SK-MEL-5 (cell line): ENCODE measurements at places on chromosomes 12 and 14.

DNA sequence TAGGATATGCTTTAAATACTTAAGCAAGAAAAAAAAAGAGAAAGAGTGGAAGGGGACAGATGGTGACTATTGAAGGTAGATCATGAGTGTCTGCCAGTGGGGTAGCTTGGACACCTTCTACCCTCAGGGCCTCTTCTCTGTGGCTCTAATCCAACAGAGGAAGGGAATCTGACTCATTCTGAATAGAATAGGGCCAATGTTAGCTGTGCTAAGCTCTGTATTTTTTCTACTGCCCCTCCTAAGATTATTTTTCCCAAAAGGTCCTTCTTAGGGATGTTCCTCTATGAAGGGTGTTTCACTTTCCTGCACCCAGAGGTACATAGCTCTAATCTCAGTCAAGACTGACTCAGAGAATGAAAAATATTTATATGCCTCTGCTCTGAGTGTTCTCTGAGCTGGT, 25.6 kb downstream of the UNC79 start:
- no peak for DNase-seq

GRCh38 chr14:101873991-101874390, 90.4 kb upstream of the DYNC1H1 start:
- no peak for DNase-seq

GRCh38 chr12:15772405-15773018, 16.7 kb downstream of the EPS8 start:
- peak; percentile 69 for DNase-seq

DNA sequence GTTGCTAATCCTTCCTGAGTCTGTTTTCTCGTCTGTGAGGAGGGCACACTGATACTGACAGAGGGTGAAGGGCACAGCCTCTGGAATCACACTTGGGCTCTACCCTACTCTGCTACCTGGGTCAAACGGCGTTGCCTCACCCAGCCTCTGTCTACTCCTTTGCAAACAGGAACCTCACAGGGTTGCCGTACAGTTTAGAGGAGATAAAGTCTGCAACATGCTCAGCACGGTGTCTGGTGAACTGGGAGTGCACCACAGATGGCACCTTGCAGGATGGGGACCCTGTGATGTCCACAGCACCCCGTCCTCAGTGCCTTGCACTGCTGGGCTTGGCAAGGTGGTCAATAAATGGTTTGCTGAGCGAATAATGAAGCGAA, 38.3 kb downstream of the TESC start:
- DNase-seq, result no peak

DNA sequence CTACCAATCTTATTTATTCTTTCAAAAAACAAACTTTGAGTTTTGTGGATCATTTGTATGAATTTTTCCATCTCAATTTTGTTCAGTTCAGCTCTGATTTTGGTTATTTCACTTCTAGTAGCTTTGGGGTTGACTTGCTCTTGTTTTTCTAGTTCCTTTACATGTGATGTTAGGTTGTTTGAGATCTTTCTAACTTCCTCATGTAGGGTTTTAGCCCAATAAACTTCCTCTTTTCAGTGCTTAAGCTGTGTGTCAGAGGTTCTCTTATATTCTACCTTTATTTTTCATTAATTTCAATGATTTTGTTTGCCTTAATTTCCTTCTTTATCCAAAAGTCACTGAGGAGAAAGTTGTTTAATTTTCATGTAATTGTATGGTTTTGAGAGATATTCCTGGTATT, 860.4 kb upstream of the FBXO33 start:
- no peak for DNase-seq

GRCh38 chr14:77098529-77099353, 683 bp downstream of the CIPC start:
- no peak for DNase-seq

DNA sequence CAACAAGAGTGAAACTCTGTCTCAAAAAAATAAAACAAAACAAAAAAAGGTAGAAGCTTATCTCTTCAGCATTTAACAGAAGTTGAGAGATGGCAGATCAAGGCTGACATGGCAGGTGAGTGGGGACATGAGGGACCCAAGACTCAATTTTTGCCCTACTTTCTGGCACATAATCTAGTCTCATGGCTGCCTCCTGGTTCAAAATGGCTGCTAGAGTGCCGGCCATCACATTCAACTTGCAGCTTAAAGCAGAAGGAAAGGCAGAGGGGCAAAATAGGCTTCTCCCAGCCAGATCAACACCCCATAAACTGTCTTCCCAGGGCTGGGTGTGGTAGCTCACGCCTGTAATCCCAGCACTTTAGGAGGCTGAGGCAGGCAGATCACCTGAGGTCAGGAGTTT, 784.9 kb downstream of the MED13L start:
- DNase-seq, result no peak

DNA sequence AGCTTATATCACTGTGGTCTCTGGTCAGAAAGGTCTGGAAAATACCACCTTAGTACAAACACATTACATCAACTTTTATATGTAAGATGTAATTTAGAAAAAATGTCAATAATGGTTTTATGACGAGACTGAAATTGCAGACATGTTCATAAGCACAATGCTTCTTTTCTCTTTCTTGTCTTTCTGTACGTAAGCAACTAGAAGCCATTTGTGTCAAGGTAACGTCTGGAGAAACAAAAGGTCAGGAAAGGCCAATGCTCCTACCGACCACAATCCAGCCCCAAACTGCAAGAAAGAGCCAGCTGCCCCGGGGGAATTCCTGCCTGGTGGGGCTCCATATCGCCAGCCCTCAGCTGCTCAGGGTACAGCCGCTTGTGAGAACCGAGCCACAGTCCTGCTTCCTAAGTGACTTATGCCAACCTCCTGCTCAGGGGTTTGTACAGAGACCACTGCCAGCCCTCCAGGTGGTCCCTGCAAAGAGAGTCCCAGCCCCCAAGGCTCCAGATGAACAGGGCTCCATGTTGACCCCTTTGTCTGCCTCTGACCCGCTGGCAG, 6.3 kb downstream of the ZNF839 start:
- DNase-seq, result peak; percentile 93

GRCh38 chr14:69490219-69490918, 5.8 kb downstream of the PLEKHD1 start:
- no peak for DNase-seq

DNA sequence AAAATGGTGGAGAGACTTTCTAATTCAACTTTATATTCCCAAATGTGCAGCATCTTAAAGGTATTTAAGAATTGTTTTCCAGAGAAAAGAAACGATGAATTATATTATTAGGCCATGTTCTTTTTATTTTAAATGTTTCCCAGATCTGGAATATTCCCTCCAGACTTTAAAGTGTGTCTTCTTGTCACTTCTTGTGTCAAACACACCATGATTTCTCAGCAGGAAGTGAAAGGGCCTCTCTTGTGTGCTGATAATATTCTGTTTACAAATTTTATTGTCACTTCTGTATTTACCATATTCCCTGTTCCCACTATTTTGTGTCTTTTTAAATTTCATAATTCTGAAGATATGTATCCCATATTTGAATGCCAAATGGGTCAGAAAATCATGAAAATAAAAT, 455.0 kb upstream of the FLRT2 start:
- no peak for DNase-seq

DNA sequence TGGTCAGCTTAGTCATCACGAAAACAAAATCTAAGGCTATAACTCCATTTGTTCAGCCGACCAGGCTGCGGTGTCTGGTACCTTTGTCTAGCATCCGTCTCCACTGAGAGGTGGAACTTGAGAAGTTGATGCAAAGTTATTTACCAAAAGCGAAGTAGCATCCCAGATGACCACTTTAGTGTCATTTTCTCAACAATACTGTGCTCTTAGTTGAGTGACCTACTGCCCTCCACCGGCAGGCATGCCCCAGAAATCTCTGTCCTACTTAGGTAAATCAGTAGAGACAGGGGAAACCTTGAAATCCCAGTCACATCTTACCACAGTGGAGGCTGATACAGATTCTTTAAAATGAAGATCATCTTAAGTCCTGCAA, 1.3 kb upstream of the ST8SIA1 start:
- peak; percentile 73 for DNase-seq

DNA sequence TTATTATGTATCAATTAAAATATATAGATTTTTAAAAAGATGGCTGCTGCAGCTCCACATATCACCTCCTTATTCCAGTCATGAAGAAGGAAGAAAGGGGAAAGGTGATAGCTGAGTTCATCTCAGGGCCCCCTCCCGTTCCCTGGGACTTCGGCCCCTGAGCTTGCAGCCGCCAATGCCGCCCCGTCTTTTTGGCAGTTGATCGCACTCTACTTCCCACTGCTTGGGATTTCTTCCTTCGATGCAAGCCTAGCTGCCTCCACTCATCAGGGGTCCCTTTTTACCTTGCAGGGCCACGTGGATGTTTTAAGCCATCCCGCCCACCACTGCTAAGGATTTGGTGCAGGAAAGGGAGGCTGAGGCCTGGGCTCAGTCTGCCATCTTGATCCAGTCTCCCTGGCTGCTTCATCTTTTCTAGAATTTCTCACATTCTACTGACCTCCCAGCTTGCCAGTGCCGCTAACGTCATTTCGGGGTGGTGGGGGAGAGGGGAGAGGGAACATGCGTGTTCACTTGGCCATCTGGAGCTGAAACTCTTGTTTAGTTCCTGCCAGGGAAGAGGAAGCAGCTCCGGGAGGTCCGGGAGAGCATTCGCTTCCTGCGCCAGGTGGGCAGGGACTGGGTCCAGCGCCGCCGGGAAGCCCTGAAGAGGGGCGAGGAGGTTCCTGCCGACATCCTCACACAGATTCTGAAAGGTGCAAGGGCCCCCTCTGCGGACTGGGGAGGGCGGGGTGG, 31.3 kb downstream of the CYP46A1 start:
- DNase-seq, result no peak

DNA sequence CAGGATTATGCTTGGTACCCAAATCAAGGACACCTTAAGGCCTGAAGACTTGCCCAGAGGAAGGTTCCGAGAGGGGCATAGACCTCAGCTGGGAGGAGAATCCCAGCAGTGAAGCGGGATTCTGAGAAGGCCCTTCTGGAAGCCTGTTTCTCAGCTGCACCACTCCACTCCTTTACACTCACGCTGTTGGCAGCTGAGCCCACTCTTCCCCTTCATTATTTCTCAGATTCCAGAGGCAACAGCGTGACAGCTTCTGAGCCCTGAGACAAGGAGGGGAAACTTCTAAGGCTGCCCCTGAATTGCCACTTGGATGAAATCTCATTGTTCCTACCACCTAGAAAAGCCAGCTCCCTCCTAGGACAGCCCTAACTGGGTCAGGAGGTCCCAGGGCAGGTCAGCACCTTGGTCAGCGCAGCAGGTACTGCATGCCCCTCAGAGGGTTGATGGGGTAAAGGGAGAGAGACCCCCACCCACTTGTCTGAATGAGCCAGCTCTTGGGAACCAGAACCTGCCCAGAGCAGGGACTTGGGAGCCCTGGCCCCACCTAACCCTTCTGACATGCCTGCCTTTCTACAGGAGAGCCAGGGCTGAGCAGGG, 53.9 kb downstream of the ISCA2 start:
- DNase-seq, result no peak

GRCh38 chr14:81122326-81122725, 98.4 kb downstream of the GTF2A1 start:
- DNase-seq, result no peak

DNA sequence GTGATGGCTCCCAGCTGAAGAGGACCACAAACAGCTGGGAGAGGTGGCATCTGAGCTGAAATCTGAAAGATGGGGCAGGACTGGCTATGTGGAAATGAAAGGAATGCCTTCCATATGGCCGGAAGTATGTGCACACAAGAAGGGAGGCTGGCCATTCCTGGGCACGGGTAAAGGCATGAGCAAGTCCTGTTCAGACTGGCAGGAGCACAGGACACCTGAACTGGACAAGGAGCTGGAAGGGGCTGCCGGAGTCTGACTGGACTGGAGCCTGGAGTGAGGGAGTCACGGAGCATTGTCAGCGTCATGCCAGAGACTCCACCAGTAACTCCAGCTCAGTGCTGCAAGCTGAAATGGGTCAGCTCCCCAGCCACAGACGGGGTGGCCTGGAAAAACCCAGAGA, 11.9 kb upstream of the TC2N start:
- no peak for DNase-seq
